ENCODE measurements at places on chromosomes 2 and 18.

DNA sequence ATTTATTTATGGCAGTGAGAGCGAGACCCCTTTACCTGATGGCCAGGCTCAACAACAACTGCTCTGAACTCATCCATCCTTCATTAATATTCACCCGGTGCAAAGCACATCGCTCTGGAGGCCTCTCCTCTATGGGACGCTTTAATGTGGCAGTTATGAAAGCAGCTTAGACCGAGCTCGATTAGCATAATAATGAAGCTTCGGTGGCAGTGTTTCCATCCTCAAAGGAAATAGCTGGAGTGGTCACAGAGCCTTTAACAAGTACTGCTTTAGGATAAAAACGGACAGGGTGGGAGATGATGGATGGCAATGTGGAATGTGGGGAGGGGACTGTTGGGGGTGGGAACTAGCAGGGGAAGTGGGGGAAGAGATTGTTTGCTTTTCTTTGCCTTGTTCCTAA lies 243.9 kb downstream of the SLC4A3 start:
- peak; percentile 62 for DNase-seq

DNA sequence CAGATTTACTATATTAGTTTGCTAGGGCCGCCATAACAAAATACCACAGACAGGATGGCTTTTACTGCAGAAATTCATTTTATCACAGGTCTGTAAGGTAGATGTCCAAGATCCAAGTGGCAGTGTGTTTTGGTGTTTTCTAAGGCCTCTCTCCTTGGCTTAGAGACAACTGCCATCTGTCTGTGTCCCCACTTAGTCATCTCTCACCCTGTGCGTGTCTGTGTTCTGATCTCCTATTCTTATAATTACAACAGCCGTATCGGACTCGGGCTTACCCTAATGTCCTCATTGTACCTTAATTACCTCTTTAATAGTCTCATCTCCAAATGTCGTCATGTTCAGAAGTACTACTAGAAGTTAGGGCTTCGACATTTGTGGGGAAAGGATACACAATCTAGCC lies 362.3 kb upstream of the CDH19 start:
- DNase-seq, result no peak

GRCh38 chr2:178088774-178089270 lies 16.2 kb upstream of the PDE11A start:
- DNase-seq, result no peak

DNA sequence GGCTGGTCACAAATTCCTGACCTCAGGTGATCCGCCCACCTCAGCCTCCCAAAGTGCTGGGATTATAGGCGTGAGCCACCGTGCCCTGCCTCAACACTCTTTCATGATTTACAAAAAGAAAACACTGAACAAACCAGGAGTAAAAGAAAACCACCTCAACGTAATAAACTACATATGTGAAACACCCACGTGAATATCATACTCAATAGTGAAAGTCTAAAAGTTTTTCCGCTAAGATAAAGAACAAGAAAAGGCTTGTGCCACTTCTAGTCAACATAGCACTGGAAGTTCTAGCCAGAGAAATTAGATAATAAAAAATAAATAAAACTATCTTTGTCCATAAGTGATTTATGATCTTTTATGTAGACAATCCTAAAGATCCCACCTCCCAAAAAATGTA lies 68.5 kb downstream of the ROCK2 start:
- DNase-seq, result no peak

GRCh38 chr2:174778085-174778981 lies 14.1 kb upstream of the CHRNA1 start:
- peak; percentile 55 for DNase-seq

DNA sequence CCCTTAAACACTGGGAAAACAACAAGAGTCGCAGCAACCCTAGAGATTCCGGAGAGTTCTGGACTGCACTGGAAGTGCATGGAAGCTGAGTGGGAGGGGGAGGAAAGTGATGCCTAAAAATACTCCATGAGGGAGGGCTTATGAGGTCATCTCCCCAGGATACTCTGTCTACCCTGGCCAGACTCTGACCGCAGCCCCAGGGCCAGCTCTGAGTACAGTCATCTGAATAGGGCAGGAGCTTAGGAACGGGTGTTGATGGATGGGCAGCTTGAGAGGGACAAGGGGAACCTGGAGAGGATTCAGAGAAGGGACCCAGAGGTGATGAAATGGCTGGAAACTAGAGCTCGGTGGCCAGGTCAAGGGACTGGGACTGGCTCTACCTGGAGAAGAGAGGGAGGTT lies 79.3 kb upstream of the IGFBP5 start:
- no peak for DNase-seq

GRCh38 chr2:10532638-10533101 lies 84.5 kb upstream of the ODC1 start:
- DNase-seq, result no peak

GRCh38 chr18:10403708-10404107 lies 50.7 kb upstream of the APCDD1 start:
- peak; percentile 83 for DNase-seq

- no peak for DNase-seq
Measured at GRCh38 chr18:78973357-78974083, 6.1 kb upstream of the SALL3 start.

DNA sequence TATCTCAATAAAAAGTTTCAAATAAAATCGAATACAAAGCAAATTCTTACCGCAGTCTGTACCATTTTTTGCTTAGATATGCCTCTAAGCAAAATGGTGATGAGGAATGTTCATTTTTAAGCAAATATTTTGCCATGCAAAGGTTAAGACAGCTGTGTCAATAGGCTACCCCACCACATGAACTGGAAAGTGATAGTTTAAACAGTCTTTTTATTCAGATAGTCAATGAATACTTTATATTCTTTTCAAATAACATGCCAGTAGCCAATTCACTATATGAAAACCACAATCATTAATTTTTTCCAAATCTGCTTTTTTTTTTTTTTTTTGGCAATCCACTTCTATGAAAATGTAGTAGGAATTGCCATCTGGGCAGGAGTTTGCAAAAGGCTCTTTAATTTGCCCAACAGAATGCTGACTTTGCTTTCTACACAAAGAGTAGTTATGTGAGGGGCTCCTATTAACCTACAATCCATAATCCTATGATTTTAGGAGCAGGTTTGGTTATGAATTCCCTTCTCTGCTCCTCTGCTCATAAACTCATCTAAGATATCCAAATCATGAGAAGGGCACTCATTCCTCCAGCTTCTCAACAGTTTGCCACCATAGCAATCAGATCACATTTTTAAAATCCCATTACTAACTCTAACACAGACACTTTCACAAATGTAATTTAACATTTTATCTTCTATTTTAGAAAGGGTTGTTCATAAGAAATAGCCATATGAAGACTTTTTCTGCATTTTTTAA lies 69.2 kb downstream of the SLC40A1 start:
- no peak for DNase-seq

DNA sequence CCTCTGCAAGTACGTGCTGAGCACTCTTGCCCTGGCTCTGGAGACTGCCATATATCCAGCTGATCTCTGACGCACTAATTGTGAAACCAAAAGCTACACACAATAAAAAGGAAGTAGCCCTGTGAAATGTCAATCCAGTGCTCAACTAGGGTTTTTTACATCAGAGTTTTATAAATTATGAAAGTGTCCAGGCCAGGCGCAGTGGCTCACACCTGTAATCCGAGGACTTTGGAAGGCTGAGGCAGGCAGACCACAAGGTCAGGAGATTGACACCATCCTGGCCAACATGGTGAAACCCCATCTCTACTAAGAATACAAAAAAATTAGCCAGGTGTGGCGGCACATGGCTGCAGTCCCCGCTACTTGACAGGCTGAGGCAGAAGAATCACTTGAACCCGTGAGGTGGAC lies 24.5 kb upstream of the PEX13 start:
- DNase-seq, result no peak

DNA sequence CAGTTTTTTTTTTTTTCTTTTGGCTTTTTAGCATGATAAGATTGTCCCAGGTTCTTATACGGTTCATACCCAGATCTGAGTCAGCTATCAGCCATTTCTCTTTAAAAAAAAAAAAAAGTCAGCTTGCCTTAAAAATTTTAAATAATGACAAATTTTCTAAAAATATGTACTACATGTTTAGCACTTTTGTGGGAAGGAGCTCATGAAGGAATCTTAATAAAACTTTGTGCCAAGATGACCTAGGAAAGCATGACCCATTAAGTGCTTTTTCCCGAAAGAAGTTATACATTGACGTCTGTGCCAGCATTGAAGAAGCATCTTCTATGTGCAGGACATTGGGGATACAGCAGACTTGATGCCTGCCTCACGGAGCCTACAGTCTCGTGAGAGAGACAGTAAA lies 4.5 kb upstream of the RBMS1 start:
- no peak for DNase-seq

GRCh38 chr2:55063226-55063625 lies 13.0 kb upstream of the RTN4 start:
- peak; percentile 40 for DNase-seq

- no peak for DNase-seq
Measured at GRCh38 chr18:75364512-75365253, 62.8 kb downstream of the SMIM21 start.

- DNase-seq, result no peak
Measured at GRCh38 chr18:23307567-23308295, 145.4 kb upstream of the RIOK3 start.

GRCh38 chr2:180021850-180022249 lies 14.8 kb upstream of the CWC22 start:
- no peak for DNase-seq

GRCh38 chr18:33918571-33918970 lies 306.1 kb downstream of the NOL4 start:
- no peak for DNase-seq

GRCh38 chr2:210363261-210363660 lies 48.3 kb upstream of the MYL1 start:
- no peak for DNase-seq

All from eye (tissue), 1 donor.